ENCODE measurements at places on chromosomes 7 and 10.

DNA sequence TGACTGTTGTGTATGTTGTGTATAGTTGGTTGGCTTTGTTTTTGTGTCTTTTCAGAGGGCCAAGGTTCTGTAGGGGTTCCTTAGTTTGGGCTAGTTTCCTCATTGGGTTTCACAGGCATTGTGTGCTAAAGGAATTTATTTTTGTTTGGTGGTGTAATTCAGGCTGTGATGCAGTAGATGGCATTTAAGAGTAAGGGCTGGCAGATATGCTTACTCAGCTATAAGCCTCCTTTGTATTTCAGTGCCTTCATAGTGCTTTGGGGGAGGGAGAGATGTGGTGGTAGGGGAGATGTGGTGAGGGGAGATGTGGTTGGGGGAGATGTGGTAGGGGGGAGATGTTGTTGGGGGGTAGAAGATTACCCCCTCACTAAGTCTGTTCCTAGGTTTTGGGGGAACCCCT is 91.7 kb downstream of the SLC25A40 start:
- DNase-seq: no peak

GRCh38 chr10:13775786-13776775 is 189.3 kb downstream of the PRPF18 start:
- DNase-seq: no peak

DNA sequence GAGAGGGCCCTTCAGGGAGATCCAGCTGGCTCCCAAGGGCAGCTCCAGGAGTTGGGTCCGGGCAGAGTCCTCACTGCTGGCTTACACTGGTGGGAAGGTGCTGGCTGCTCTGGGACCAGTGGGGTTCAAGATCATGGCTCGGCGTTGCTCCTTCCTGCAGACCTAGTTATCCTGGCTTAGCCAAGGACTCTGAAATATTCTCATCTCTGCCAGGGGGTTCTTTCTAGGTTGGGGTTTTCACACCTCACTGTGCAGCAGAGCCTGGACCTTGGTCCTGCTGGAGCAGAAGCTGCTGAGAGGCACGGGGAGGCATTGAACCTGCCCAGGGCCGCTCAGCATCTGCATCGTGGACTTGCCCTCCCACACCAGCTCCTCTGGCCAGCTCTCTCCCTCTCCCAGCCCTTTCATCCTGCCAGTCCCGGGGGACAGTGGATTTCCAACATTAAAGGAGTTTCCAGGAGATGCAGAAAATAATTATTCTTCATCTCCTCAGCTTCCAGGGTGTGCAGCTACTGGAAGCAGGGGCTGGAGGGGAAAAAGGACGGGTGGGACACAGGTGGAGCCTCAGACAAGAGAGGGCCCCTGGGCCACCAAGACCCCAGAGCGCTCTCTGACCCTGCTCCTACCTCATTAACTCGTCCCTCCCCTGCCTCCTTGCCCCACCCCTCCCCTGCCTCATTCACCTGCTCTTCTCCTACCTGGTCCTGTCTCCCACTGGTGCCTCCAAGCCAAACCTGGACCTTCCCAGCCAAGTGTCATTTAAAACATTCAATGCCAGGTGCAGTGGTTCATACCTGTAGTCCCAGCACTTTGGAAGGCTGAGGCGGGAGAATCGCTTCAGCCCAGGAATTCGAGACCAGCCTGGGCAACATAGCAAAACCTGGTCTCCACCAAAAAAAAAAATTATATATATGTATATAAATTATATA is 42.5 kb downstream of the JAKMIP3 start:
- DNase-seq: no peak

DNA sequence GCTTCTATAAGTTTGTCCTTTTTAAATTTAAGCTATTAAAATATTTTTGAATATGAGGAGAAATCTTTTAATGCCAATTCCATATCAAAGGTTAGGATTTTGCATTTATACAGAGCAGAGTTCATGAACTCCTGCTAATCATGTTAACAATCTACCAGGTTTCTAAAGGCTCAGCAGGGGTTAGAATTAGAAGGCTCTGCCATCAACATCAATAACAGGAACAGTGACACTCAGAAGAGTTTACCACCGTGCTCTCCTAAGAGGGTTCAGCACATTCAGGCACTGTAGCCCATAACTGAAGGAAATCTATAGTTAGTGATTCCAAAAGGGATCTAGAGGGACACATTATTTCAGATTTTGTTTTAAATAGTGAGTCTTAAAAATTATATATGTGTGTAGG is 100.1 kb downstream of the HOXA1 start:
- DNase-seq: no peak

DNA sequence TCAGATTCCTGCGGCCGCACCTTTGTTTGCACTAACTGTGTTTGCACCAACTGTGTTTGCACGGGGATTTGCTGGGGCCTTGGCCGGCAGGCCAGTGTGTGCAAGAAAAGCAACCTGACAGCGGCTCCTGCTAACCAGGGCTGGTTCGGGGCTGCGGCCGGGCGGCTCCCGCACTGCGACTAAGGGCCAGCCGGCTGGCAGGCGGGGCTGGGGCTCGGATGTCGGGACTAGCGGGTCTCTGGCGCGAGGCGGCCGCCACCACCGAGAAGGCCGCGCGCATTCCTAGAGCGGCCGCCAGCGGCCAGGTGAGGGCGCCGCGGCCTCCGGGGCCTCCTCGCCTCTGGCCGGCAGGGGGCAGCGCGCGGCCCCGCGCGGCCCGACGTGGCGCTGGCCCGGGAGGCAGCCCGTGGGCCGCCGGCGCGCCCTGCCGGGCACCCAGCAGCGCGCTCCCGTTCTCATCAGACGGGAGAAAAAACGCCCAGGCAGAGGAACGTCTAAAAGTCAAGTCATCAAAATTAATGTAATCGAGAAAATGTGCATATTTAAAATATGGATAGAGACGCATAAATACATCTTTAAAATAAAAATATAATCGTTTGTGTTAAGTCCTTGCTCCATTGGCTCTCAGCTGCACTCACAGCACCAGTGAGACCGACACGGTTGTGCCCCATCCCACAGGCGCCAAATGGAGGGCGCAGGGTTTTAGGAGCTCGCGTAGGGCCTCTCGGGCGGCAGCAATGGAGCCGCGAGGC is 38.5 kb downstream of the ZNF777 start:
- peak; percentile 80 for DNase-seq

DNA sequence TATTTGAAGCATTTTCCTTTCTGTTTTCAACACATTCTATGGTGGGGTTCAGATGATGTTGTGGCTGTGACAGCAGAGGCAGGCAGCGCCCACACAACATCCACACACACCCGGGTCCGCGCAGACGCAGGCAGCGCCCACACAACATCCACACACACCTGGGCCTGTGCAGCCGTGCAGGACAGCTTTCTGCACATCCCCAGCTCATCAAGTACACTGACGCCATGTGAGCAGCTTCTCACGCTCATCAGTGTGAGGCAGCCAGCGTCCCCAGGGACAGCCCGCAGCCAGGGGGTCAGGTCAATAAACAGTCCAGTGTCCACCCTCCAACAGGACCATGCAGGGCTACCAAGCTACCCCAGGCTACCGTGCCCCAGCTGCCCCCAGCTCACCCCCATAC is 272.8 kb upstream of the TCERG1L start:
- DNase-seq: no peak

DNA sequence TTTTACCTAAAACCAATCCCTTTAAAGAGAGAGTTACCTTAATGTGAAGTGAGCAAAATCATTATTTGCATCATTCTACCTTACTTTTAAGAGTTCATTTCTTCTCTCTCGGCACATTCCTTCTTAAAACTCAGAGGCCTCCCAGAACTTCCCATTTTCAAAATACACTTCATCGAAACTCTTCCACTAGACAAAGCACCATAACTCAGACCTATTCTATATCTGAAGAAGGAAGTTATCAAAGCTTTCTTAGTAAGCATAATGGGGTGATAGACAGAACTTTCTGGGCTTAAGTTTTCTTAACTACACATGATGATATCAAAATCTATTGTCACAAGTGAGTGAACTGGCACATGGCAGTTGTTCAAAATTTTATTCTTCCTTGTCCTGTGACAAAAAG is 24.6 kb upstream of the GNAT3 start:
- no peak for DNase-seq

DNA sequence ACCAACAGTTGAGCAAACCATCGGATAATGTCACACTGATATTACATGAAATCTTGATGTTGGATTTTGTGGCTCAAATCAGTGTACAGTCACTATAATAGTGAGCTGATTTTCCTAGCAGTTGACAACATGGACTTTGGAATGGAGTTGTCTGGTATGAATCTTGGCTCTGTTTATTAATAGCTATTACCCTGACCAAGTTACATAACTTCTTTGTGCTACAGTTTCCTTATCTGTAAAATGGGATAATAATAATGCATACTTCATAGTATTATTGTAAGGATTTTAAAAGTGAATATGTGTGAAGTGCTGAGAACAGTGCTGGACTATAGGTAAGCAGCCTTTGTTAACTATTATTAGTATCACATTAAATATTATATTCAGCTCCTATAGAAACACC is 26.1 kb upstream of the ANLN start:
- no peak for DNase-seq

- no peak for DNase-seq
Measured at GRCh38 chr7:103541026-103541425, 95.0 kb upstream of the SLC26A5 start.

GRCh38 chr7:121510858-121511482 is 114.9 kb upstream of the FAM3C start:
- DNase-seq: no peak

- DNase-seq: no peak
Measured at GRCh38 chr7:6317797-6318438, 45.5 kb upstream of the CYTH3 start.

GRCh38 chr10:112758961-112759360 is 191.1 kb upstream of the TCF7L2 start:
- no peak for DNase-seq

DNA sequence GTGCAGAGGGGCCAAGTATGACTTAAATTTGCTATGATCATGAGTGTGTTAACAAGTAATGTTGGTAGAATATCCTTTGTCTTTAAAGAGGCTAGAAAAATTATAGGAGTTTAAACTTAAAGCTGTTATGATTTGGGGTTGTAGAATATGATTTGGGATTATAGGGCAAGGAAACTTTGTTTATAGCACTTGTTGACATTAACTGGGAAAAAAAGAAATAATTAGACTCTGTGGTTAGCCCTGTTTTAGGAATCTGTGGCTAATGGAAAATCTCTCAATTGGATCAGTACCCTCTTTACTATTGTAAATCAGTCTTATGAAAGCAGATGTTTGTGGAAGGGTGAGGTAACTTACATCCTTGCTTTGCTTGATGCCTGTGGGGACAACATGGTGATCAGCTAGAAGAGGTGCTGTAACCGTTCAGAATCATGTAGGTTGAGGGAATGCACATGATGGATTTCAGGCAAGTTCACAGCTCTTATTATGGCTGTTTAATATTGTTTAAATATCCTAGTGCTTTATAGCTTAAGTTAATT is 11.1 kb downstream of the ING3 start:
- DNase-seq: no peak

GRCh38 chr10:88946965-88947590 is 5.5 kb downstream of the ACTA2 start:
- DNase-seq: no peak

DNA sequence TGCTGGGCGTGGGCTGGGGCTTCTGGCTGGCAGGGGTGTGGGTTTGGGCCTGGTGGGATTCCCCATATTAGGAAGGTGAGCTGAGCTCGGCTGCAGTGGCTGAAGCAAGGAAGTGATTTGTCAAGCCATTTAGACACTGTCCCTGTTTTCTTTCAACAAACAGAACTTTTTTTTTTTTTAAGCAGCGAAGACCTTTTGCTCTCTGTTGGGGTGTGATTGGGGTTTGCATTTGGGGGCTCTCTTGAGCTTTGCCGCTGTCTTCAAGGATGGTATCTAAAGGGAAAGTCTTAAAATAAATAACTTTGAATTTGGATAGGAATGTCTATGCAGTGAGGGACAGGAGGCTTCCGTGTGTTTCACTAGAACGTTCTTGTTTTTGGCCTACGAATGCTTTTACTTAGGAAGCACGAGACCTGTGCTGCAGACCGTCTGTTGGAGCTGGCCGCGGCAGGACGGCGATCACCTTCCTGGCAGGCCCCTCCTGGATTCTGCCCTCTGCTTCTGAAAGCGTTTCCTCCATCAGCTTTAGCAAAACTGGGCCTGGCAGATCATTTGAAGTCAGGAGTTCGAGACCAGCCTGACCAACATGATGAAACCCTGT is 43.9 kb downstream of the FOXK1 start:
- DNase-seq: no peak

All from activated T-cell treated with anti-CD3 and anti-CD28 coated beads for 48 hours (primary cell).